Progenitor cell of endocrine pancreas (in vitro differentiated cells): ENCODE measurements at places on chromosomes 2 and 18. TPM values are rescaled to one million over a fixed set of nuclear protein-coding genes. Genes with fewer than 3 reads are reported as not detected.

DNA sequence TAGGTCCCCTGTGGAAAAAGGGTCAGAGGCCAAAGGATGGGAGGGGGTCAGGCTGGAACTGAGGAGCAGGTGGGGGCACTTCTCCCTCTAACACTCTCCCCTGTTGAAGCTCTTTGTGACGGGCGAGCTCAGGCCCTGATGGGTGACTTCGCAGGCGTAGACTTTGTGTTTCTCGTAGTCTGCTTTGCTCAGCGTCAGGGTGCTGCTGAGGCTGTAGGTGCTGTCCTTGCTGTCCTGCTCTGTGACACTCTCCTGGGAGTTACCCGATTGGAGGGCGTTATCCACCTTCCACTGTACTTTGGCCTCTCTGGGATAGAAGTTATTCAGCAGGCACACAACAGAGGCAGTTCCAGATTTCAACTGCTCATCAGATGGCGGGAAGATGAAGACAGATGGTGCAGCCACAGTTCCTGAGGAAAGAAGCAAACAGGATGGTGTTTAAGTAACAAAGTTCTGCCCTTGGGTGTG lies 165.8 kb downstream of the RPIA start:
- H3K27me3 ChIP-seq = no peaks in the 10 kb centered on the region
- DNase-seq = no peak
- H3K27ac ChIP-seq = no peak overlapping the region
- no peak overlapping the region for H3K4me3 ChIP-seq
- H3K36me3 ChIP-seq = no peaks in the 10 kb centered on the region

The ADAM23 gene
- total RNA-seq = 16.0 and 19.9 TPM in 2 replicates

DNA sequence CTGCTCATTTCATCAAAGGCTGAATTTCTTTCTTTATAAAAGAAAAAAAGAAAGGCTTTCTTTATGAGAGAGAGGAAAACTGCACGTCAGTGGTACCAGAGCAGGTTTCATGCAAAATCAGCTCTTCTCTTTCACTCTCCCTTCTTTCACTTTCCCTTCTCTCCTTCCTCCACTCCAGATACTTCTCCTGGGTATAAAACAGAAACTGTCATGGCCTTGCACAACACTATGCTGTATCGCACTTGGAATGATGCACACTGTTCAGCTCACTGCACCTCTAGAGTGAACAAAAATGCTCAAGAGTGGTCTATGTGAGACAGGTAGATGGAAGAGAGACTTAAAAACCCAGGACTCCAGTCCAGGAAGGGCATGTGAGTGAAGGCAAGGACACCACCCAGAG lies 73.8 kb downstream of the KLF7 start:
- peaks cover 26% of the 10 kb centered on the region for H3K4me1 ChIP-seq
- no peak overlapping the region for H3K4me3 ChIP-seq
- no peak overlapping the region for H3K27ac ChIP-seq
- no peaks in the 10 kb centered on the region for H3K36me3 ChIP-seq

DNA sequence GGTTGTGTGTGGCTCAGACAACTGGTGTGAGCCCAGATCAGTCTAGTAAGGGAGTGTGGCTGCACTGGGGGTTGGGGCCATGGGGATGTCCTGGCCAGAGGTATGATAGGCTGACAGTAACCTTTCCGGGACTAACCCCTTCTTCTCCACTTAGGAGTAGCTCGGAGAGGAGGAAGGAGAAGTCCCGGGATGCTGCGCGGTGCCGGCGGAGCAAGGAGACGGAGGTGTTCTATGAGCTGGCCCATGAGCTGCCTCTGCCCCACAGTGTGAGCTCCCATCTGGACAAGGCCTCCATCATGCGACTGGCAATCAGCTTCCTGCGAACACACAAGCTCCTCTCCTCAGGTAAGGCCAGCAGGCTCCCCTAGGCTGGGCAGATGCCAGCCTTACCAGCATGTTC lies 49.5 kb downstream of the EPAS1 start:
- DNase-seq = no peak
- no peaks in the 10 kb centered on the region for H3K4me1 ChIP-seq
- no peaks in the 10 kb centered on the region for H3K36me3 ChIP-seq
- peaks cover 32% of the 10 kb centered on the region for H3K27me3 ChIP-seq
- H3K27ac ChIP-seq = no peak overlapping the region

GRCh38 chr2:188146888-188147287 lies 144.8 kb upstream of the GULP1 start:
- no peak overlapping the region for H3K27ac ChIP-seq
- no peaks in the 10 kb centered on the region for H3K36me3 ChIP-seq
- no peak for DNase-seq
- H3K4me3 ChIP-seq = no peak overlapping the region
- H3K27me3 ChIP-seq = no peaks in the 10 kb centered on the region

- DNase-seq = no peak
- H3K4me1 ChIP-seq = no peaks in the 10 kb centered on the region
Measured at GRCh38 chr2:237913193-237913917, 53.5 kb upstream of the UBE2F start.

- H3K27me3 ChIP-seq = no peaks in the 10 kb centered on the region
- H3K4me3 ChIP-seq = no peak overlapping the region
- no peak for DNase-seq
- H3K4me1 ChIP-seq = peaks cover 1% of the 10 kb centered on the region
Measured at GRCh38 chr2:9824956-9825720, 18.1 kb upstream of the TAF1B start.

GRCh38 chr2:47173986-47174732 lies 19.1 kb upstream of the STPG4 start:
- H3K27me3 ChIP-seq = no peaks in the 10 kb centered on the region
- peak overlapping the region; percentile 29 for H3K27ac ChIP-seq
- peak overlapping the region; percentile 95 for H3K4me3 ChIP-seq
- peaks cover 62% of the 10 kb centered on the region for H3K4me1 ChIP-seq
- no peak for DNase-seq

The GNLY gene
- not detected in 2 replicates for total RNA-seq

- peaks cover 4% of the 10 kb centered on the region for H3K27me3 ChIP-seq
- H3K4me1 ChIP-seq = peaks cover 14% of the 10 kb centered on the region
- H3K4me3 ChIP-seq = no peak overlapping the region
- DNase-seq = no peak
Measured at GRCh38 chr2:23283-23682, 23.0 kb downstream of the FAM110C start.

The GPR39 gene
- 4.0 and 4.6 TPM in 2 replicates for total RNA-seq

- peak overlapping the region; percentile 11 for H3K27ac ChIP-seq
- peaks cover 57% of the 10 kb centered on the region for H3K36me3 ChIP-seq
- no peak overlapping the region for H3K4me3 ChIP-seq
- H3K27me3 ChIP-seq = no peaks in the 10 kb centered on the region
Measured at GRCh38 chr2:111135910-111136297, 15.2 kb downstream of the BCL2L11 start.

The ITGB6 gene
- 6.7 and 7.0 TPM in 2 replicates for total RNA-seq

GRCh38 chr2:23377771-23378170 lies 7.2 kb upstream of the KLHL29 start:
- DNase-seq = no peak
- H3K27me3 ChIP-seq = peaks cover 54% of the 10 kb centered on the region
- no peak overlapping the region for H3K27ac ChIP-seq
- H3K36me3 ChIP-seq = no peaks in the 10 kb centered on the region

DNA sequence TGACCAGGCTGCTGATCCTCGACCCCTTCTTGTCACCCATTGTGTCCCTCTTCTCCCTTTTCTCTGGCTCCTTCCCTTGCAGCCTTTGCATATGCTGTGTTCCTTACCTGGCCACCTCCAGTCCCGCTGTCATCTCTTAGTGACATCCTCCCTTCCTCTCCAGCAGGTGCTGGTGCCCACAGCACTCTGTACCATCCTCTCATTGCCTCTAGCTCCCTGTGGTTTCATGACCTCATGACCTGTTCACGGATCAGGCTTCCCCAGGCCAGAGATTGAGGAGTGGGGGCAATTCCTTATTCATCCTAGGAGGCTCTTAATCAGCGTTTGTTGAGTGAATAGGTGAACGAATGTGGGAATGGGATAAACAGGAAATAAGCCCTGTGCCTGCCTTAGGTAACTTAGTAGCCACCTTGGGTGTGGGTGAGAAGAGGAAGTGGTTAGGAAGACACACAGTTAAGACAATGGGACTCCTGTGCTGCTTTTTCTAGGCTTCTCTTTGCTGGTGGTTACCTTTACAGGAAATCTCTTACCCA lies 35.5 kb downstream of the ITGA6 start:
- no peak overlapping the region for H3K4me3 ChIP-seq
- H3K4me1 ChIP-seq = peaks cover 13% of the 10 kb centered on the region
- H3K27me3 ChIP-seq = peaks cover 18% of the 10 kb centered on the region
- no peak for DNase-seq

DNA sequence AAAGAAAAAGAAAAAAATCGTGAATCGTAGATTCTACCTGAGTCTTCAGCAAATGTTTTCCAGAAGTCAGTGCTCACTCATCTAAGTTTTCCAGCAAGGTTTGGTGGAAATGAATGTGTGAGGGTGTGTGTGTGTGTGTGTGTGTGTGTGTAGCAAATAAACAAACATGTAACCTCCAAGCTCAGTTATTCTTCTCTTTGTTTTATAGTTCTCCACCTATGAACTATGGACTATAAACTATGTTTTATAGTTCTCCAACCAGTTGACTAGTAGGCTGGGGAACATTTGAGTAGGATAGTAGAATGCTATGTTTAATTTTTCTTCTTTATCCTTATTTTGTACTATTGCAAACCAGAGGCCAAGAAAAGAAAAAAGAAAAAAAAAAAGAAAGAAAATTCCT lies 44.6 kb upstream of the SERPINE2 start:
- H3K4me3 ChIP-seq = no peak overlapping the region
- no peak overlapping the region for H3K27ac ChIP-seq
- H3K4me1 ChIP-seq = no peaks in the 10 kb centered on the region
- no peak for DNase-seq
- H3K27me3 ChIP-seq = no peaks in the 10 kb centered on the region

DNA sequence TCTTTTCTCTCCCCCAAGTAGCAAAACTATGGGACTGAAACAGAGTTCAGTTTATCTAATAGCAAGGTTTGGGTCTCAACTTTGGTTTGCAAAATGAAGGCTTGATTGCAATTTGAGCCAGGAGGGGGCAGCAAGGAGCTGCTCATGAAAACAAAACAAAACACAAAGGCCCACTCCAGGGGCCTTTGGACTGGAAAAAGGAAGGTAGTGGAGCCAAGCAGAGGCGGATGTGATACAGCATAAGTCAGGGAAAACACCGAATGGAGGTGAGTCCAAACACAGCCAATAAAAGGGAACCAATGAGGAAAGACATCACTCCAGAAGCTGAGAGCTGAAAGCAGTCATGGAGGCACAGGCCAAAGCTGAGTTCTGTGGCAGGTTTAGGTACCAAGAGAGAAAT lies 799.7 kb upstream of the ACVR2A start:
- no peak overlapping the region for H3K4me3 ChIP-seq
- no peak overlapping the region for H3K27ac ChIP-seq
- no peaks in the 10 kb centered on the region for H3K36me3 ChIP-seq
- DNase-seq = peak; percentile 39
- peaks cover 11% of the 10 kb centered on the region for H3K4me1 ChIP-seq
- peaks cover 5% of the 10 kb centered on the region for H3K27me3 ChIP-seq

DNA sequence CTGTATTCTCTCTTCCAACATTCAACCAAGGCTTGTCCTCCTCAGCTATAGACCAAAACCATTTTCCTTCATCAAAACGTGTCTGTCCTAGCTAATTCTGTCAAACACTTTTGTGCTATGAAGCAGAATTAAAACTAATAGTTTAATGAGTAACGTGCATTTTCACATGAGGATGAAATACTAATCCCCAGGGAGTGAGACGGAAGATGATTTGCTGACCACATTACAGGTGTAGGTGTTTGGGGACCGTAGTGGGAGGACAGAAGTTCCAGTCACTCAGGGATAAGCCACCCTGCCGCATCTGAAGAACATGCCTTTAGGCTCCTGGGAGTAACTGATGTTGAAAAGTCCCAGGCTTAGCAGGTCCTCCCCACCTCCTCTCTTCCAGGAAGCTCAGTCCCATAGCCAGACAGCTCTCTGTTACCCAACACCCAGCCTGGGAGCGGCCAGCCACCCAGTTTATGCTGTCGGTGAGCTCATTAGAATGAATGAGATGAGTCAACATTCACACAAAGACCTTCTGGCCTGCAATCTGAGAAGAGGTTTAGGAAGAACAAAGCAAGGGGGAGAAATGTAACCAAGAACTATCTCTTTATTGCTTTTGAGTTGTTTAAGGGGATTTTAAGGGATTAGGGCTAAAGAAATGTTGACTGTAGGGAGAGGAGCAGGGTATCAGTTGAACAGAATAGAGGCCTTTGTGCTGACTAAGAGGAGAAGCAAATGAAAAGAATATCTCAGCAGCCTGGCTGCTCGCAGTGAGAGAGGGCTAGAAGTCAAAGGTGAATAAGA lies 122.5 kb downstream of the FOXI3 start:
- peaks cover 8% of the 10 kb centered on the region for H3K4me1 ChIP-seq
- peaks cover 74% of the 10 kb centered on the region for H3K27me3 ChIP-seq
- no peak for DNase-seq
- peak overlapping the region; percentile 90 for H3K27ac ChIP-seq

GRCh38 chr2:65896446-65896845 lies 464.0 kb upstream of the SPRED2 start:
- H3K4me1 ChIP-seq = no peaks in the 10 kb centered on the region
- no peak for DNase-seq
- peaks cover 2% of the 10 kb centered on the region for H3K36me3 ChIP-seq
- no peak overlapping the region for H3K27ac ChIP-seq
- no peak overlapping the region for H3K4me3 ChIP-seq
- no peaks in the 10 kb centered on the region for H3K27me3 ChIP-seq
